ENCODE measurements at places on chromosomes 6 and 20. TPM values are rescaled to one million over a fixed set of nuclear protein-coding genes. Genes with fewer than 3 reads are reported as not detected.

GRCh38 chr6:11236076-11236750 is 3.7 kb upstream of the NEDD9 start:
- DNase-seq, result no peak
- H3K27ac ChIP-seq, result peak overlapping the region; percentile 79
- no peaks in the 10 kb centered on the region for H3K27me3 ChIP-seq
- H3K36me3 ChIP-seq, result no peaks in the 10 kb centered on the region

GRCh38 chr6:109653264-109653663 is 37.7 kb downstream of the AK9 start:
- no peaks in the 10 kb centered on the region for H3K4me1 ChIP-seq
- H3K27ac ChIP-seq, result no peak overlapping the region

COL19A1 gene
- 0.49 TPM for total RNA-seq

TBPL1 gene
- 9.4 TPM for total RNA-seq

SLC22A23 gene
- total RNA-seq, result 73.1 TPM

GRCh38 chr6:116507324-116507723 is 4.1 kb upstream of the CALHM5 start:
- no peak overlapping the region for H3K4me3 ChIP-seq
- no peak overlapping the region for H3K27ac ChIP-seq
- no peaks in the 10 kb centered on the region for H3K27me3 ChIP-seq

DNA sequence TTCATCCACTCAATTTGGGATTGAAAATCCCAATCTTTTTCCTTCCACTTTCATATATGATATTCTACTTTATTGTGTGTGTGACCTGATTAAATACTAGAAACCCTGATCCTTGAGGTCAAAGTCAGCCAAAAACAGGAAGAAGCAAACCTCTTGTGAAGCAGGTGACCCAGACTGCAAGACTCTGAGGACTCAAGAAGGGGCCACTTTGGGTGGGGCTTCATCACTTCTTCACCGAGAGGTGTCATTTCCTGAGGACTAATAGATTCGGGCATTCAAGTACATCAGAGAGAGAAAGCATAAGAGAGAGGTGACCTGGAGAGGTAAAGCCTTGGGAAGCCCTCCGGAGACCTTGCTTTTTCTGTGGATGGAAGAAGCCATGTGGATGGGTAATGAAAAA is 129.0 kb downstream of the CFAP61 start:
- H3K36me3 ChIP-seq, result no peaks in the 10 kb centered on the region
- H3K27ac ChIP-seq, result no peak overlapping the region
- H3K4me1 ChIP-seq, result no peaks in the 10 kb centered on the region
- no peak for DNase-seq

NMBR gene
- not detected for total RNA-seq

VSTM2L gene
- 43.2 TPM for total RNA-seq

GRCh38 chr6:37426945-37427510 is 6.0 kb upstream of the CMTR1 start:
- no peak overlapping the region for H3K27ac ChIP-seq
- H3K27me3 ChIP-seq, result no peaks in the 10 kb centered on the region
- no peaks in the 10 kb centered on the region for H3K4me1 ChIP-seq
- no peaks in the 10 kb centered on the region for H3K36me3 ChIP-seq

DZANK1 gene
- 3.0 TPM for total RNA-seq

DNA sequence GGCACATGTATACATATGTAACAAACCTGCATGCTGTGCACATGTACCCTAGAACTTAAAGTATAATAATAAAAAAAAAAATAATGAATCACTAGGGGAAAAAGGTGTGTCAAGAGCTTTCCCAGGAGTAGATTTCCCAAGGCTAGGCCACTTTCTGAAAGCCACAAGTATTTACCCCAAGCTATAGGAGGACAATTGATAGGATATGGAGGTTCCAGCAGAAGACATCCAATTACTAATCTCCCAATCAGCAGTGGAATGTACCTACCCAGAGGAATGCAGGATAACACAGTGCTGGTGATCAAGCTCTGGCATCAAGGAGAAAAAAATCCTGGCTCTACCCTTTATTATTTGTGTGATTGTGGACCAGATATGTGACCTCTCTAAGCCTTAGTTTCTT is 562.7 kb downstream of the RFPL4B start:
- no peaks in the 10 kb centered on the region for H3K36me3 ChIP-seq
- no peak for DNase-seq
- H3K27ac ChIP-seq, result no peak overlapping the region
- H3K4me1 ChIP-seq, result no peaks in the 10 kb centered on the region
- no peaks in the 10 kb centered on the region for H3K27me3 ChIP-seq

- no peaks in the 10 kb centered on the region for H3K4me1 ChIP-seq
- no peak for DNase-seq
- H3K4me3 ChIP-seq, result no peak overlapping the region
Observed at GRCh38 chr6:16493802-16494201, 255.4 kb downstream of the GMPR start.

GJA10 gene
- not detected for total RNA-seq

DNA sequence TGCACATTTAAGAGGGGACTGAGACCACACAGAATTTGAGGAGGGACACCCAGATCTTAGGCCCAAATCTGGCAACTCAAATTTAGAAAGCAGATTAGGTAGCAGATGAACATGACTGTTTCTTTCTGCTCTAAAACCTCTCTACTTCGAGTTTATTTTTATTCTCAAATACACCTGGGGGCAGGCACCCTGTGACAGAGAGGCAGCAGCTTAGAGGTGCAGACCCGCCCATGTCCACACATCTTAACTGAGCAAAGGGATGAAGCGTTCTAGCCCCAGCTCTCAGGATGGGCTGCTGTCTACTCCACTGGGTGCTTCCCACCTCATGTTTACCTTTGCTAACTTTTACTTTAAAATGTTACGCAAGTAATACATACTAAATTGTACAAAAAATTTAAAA is 125.0 kb downstream of the SLC23A2 start:
- no peaks in the 10 kb centered on the region for H3K4me1 ChIP-seq
- H3K36me3 ChIP-seq, result peaks cover 49% of the 10 kb centered on the region
- no peaks in the 10 kb centered on the region for H3K27me3 ChIP-seq
- DNase-seq, result no peak

FGD2 gene
- total RNA-seq, result 50.8 TPM

SYTL3 gene
- total RNA-seq, result 28.3 TPM

- DNase-seq, result no peak
- H3K36me3 ChIP-seq, result no peaks in the 10 kb centered on the region
- H3K4me3 ChIP-seq, result no peak overlapping the region
Observed at GRCh38 chr6:150238846-150239407, 96.1 kb downstream of the PPP1R14C start.

GRCh38 chr6:98547634-98548033 is 286.7 kb upstream of the POU3F2 start:
- H3K27ac ChIP-seq, result no peak overlapping the region
- DNase-seq, result no peak
- no peaks in the 10 kb centered on the region for H3K4me1 ChIP-seq
- no peaks in the 10 kb centered on the region for H3K36me3 ChIP-seq
- H3K4me3 ChIP-seq, result no peak overlapping the region
- H3K27me3 ChIP-seq, result no peaks in the 10 kb centered on the region

DNA sequence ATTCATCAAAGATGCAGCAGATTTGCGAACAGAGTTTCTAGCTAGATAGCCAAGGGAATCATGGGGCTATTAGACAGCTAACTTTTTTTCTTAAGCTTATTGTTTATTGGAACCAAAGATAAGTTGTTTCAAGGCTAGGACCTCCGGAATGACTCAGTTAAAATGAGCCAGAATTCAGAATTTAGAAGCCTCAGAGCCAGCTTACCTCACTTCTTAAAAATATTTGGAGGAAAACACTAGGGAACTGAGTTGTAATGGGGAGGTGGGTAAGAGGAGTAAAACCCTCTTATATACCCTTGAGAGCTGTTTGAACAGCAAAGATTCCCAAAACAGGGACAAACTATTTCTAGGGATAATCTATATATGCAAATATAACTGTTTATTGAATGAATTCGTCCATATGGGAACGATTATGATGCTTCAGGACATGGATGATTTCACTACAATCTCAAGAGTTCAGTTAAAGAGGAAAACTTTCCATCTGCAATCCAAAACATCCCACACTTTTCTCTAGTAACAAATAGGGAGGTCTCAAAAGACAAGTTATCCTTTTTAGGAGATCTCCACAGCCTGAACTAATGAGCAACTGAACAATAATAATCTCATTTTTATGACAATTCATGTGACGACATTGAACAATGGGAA is 12.6 kb upstream of the CARMIL1 start:
- no peak overlapping the region for H3K27ac ChIP-seq
- no peak overlapping the region for H3K4me3 ChIP-seq
- H3K36me3 ChIP-seq, result no peaks in the 10 kb centered on the region
- no peaks in the 10 kb centered on the region for H3K4me1 ChIP-seq
- no peaks in the 10 kb centered on the region for H3K27me3 ChIP-seq

ABHD16B gene
- total RNA-seq, result not detected

DNA sequence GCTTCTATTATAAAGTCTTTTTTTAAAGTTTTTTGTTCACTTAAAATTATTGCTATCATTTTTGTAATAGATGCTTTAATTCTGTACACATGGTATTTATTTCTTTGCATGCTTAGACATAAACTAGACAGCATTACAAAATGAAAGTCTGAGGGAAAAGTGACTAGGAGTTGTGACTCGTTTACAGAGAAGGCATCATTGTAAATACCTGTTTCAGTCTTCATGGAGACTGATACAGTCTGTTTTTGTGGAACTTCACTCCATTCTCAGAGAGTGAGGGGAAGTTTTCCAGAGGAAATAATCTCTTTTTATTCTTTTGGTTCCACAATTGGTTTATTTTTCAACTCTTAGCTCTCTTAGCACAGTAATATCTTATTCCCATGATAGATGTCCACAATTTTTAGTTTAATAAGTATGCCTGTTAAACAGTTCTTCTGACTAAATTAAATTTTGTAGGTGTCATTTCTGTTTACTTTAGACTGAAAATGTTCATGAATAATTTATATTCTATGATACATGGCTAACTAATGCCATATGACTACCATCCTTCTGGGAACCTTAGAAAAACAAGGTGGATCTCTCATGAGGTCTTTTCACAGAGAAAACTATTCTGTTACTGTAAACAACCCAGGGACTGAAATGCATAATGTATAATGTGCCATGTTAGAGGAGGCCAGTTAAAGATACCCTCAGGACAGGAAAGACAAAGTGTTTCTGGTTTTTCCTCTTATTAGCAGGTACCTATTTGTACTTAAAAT is 69.2 kb downstream of the MYO6 start:
- H3K27me3 ChIP-seq, result no peaks in the 10 kb centered on the region
- no peak overlapping the region for H3K27ac ChIP-seq
- H3K4me1 ChIP-seq, result no peaks in the 10 kb centered on the region
- DNase-seq, result no peak
- no peak overlapping the region for H3K4me3 ChIP-seq
- peaks cover under 1% of the 10 kb centered on the region for H3K36me3 ChIP-seq

DNA sequence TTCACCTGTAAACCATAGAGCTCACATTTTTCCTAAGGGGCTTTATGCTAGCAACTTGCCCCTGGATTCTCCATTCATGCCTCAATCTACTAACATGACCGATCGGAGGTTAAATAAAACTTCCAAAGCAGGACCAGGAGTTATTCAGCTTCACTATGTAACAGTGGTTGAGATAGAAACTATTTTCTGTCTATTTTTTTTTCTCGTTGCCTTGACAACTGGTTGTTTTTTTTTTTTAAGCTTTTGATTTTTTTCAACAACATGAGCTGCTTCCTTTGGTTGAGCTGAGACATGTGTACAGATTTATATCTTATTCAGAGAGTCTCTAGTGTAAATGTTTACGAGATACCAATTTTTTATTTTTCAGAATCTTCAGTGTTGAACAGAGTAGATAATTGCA is 85.7 kb downstream of the SHLD1 start:
- no peak overlapping the region for H3K27ac ChIP-seq
- H3K4me1 ChIP-seq, result peaks cover 7% of the 10 kb centered on the region
- no peaks in the 10 kb centered on the region for H3K27me3 ChIP-seq
- H3K4me3 ChIP-seq, result no peak overlapping the region

- H3K4me3 ChIP-seq, result no peak overlapping the region
- no peaks in the 10 kb centered on the region for H3K27me3 ChIP-seq
- peak; percentile 14 for DNase-seq
- no peaks in the 10 kb centered on the region for H3K4me1 ChIP-seq
Observed at GRCh38 chr20:64144144-64144912, 19.9 kb upstream of the MYT1 start.

DNA sequence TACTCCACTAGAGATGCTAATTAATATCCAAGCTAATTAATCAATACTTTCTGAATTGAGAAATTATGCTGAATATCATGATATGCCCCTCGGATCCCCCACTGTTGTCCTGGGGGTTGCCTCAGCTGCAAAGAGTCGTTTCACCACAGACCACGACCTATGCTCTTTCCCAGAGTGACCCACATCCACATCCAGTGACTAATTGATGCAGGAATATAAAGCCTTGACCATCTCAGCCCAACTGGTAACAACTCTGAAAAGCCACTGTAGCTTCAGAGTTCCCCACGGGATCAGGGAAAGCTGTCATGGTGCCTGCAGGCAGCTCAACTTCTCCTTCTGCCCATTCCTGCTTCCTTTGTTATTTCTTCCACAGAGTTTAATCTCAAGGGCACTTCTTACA is 116.9 kb downstream of the RWDD2A start:
- no peak overlapping the region for H3K27ac ChIP-seq
- DNase-seq, result no peak
- H3K27me3 ChIP-seq, result no peaks in the 10 kb centered on the region

MYL9 gene
- total RNA-seq, result 186 TPM

DNA sequence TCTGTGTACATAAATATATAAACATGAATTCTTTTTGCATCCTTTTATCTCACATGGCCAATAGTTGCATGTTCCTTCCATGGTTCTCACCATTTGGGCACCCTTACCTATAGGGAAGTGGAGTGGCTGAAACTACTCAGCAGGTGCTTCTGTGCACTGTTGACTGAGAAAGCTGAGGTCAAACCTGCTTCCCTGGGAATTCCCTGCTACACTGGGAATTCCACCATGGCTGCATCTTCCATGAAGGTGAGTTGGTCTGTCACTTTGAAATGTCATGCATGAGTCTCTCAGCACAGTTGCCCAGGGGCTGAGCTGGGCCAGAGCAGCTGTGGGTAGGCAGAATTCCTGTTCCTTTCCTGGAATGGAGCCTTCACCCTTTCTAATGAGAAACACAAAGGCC is 193.8 kb upstream of the PRSS16 start:
- no peaks in the 10 kb centered on the region for H3K27me3 ChIP-seq
- no peaks in the 10 kb centered on the region for H3K4me1 ChIP-seq
- DNase-seq, result no peak
- no peaks in the 10 kb centered on the region for H3K36me3 ChIP-seq
- no peak overlapping the region for H3K4me3 ChIP-seq
- H3K27ac ChIP-seq, result no peak overlapping the region

DNA sequence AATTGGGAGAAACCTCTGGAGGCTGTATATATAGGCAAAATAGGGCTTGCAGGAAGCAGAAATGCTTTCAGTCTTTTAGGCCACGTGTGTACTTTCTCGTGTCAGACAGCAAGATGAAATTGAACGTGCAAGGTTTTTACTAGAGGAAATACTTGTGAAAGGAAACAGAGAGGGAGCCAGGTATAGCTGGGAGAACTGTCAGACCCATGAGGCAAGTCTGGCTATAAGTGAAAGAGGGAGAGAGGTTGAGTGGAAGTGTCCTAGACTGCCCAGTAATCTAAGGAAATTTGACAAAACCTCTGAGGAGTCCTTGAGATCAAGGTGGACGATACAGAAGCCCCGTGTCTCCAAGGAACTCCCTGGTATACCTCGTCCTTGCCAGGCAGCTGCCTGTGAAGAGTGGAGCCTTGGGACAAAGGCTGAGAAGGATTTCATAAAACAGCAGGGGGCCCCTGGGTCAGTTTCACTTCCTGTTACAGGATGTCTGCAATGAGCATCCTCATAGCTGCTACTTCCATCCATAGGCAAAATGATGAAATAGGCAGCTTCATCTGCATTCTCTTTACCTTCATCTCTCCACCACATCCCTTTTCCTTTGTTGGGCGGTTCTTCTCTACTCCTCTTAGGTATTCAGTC is 114.4 kb upstream of the MAP3K7 start:
- H3K36me3 ChIP-seq, result no peaks in the 10 kb centered on the region
- DNase-seq, result no peak
- no peaks in the 10 kb centered on the region for H3K27me3 ChIP-seq
- H3K4me1 ChIP-seq, result no peaks in the 10 kb centered on the region
- no peak overlapping the region for H3K4me3 ChIP-seq

IP6K3 gene
- total RNA-seq, result 5.0 TPM

All from upper lobe of left lung (tissue), 6 donors.